NCI-H82 (cell line): ENCODE measurements at places on chromosomes 2 and 18.

DNA sequence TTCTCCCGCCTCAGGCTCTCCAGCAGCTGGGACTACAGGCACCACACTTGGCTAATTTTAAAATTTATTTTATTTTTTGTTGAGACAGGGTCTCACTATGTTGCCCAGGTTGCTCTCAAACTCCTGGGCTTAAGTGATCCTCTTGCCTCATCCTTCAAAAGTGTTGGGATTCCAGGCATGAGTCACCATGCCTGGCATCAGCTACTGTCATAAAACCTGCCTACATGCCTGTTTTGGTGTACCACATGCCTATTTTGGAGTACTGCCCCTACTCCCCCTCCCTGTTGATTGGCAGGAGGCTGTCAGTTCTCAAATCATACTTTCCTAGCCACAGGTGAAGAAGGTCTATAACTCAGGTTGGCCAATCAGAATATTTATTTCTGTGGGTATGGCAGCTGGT, 64.0 kb downstream of the CHST9 start:
- no peak for DNase-seq

GRCh38 chr2:37766106-37766505, 94.7 kb upstream of the CDC42EP3 start:
- no peak for DNase-seq

GRCh38 chr2:102018823-102019445, 27.2 kb downstream of the IL1R2 start:
- DNase-seq: no peak

DNA sequence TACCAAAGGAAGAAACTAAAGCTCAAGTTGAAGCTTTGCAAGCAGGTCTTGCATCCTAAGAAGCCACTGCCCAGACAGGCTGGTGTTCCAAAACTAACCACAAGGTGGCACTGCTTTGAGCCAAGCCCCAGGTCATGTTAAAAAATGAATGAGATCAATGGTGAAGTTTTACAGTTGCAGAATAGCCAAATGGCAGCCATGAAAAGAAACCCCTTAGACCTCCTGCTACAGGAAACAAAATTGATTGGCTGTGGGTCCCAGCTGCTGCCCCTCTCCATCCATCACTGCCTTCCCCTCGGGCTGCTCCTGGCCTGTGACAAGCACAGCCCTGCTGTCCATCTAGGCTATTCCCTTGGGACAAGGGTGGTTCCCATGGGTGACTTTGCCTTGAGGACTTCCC, 20.7 kb upstream of the MREG start:
- DNase-seq: peak; percentile 81

GRCh38 chr2:101150306-101151145, 656 bp downstream of the TBC1D8 start:
- peak; percentile 59 for DNase-seq
